ENCODE measurements at places on chromosomes 3 and 15. TPM values are rescaled to one million over a fixed set of nuclear protein-coding genes. Genes with fewer than 3 reads are reported as not detected.

The HRH1 gene
- 6.7 TPM for polyA plus RNA-seq

GRCh38 chr3:156373095-156373494, 181.8 kb downstream of the SSR3 start:
- H3K4me1 ChIP-seq = no peaks in the 10 kb centered on the region
- no peak for DNase-seq
- H3K27me3 ChIP-seq = peaks cover 1% of the 10 kb centered on the region

DNA sequence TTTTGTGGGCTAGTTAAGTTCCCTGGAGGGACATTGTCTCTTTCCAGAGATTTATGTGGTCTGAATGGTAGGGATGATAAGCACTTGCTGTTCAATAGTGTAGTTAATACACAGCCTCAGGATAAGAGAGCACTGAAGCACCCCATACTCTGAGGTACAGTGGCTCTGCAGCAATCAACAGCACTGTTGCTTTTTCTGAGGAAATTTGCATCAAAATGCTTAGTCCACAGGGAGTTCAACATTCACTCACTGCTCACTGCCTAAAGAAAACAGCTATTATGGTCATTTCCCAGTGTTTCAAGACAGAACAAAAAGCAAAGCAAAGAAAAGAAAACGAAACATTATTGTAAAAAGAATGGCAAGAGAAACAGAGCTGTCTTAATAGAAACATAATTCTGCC, 441.9 kb downstream of the PLOD2 start:
- DNase-seq = no peak
- no peaks in the 10 kb centered on the region for H3K4me1 ChIP-seq
- H3K27ac ChIP-seq = no peak overlapping the region
- no peaks in the 10 kb centered on the region for H3K36me3 ChIP-seq
- H3K27me3 ChIP-seq = no peaks in the 10 kb centered on the region

- no peaks in the 10 kb centered on the region for H3K27me3 ChIP-seq
- no peaks in the 10 kb centered on the region for H3K36me3 ChIP-seq
- no peaks in the 10 kb centered on the region for H3K4me1 ChIP-seq
- no peak overlapping the region for H3K27ac ChIP-seq
- no peak overlapping the region for H3K4me3 ChIP-seq
Observed at GRCh38 chr3:177693616-177694264, 496.5 kb upstream of the TBL1XR1 start.

DNA sequence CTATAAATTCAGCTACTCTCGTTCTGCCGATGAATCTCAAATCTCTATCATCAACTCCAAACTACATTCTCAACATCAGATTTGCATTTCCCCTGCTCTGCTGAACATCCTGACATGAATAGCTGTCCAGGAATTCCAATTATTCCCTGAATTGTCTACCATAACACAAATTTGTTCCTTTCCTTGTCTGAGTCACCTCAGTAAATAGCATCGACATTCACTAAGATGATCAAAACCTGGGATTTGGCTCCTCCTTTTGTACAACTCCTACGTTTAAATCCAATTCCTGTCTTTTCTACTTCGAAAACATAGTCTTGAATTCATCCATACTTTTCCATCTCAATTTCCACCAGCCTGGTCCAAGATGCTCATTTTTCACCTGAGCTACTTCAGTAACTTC, 107.0 kb downstream of the GREM1 start:
- no peak overlapping the region for H3K4me3 ChIP-seq
- H3K27me3 ChIP-seq = no peaks in the 10 kb centered on the region
- no peak for DNase-seq
- no peak overlapping the region for H3K27ac ChIP-seq
- no peaks in the 10 kb centered on the region for H3K36me3 ChIP-seq

DNA sequence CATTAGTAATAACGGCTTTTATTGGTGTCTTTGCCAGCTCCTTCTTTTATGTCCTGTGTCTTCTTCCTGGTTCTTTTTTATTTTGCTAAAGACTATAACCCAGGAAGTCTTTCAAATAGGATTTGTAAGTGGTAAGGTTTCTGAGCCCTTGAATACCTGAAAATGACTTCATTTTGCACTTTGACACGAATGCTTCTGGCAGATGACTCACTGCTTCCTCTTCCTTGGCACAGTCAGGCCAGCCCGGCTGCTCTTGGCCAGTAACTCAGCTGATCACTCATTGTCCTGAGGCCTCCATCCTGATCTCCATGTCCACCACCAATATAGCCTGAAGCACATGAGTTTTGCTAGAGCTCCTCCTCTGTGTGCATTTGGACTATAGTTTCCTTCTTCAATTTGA, 48.7 kb upstream of the NR2E3 start:
- H3K4me1 ChIP-seq = no peaks in the 10 kb centered on the region
- no peak for DNase-seq
- no peaks in the 10 kb centered on the region for H3K27me3 ChIP-seq
- no peak overlapping the region for H3K4me3 ChIP-seq
- no peaks in the 10 kb centered on the region for H3K36me3 ChIP-seq

All from left lung (tissue), 14 donors.